GM06990 (cell line): ENCODE measurements at places on chromosomes 1 and 21.
A peak's percentile ranks its signal among the peaks of the same experiment; 100 is the strongest.

- DNase-seq: no peak
Measured at GRCh38 chr1:208093754-208094719, 150.1 kb downstream of the PLXNA2 start.

DNA sequence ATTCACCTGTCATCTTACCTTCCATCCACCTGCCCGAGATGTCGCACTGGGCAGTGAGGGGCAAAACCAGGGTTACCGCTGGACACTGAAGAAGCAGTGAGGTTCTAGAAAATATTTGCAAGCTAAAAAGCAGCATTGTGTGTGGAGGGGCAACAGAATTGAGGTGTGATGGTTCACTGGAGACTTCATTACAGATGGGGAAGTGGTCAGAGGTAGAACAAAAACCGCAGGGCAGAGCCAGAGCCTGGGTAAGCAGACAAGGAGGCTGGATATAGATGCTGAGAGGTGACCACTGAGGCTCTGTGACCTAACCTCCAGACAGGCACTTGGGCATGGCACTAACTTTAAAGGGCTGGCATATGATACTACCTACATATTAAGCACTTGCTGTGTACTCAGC is 363.9 kb upstream of the PROX1 start:
- no peak for DNase-seq

DNA sequence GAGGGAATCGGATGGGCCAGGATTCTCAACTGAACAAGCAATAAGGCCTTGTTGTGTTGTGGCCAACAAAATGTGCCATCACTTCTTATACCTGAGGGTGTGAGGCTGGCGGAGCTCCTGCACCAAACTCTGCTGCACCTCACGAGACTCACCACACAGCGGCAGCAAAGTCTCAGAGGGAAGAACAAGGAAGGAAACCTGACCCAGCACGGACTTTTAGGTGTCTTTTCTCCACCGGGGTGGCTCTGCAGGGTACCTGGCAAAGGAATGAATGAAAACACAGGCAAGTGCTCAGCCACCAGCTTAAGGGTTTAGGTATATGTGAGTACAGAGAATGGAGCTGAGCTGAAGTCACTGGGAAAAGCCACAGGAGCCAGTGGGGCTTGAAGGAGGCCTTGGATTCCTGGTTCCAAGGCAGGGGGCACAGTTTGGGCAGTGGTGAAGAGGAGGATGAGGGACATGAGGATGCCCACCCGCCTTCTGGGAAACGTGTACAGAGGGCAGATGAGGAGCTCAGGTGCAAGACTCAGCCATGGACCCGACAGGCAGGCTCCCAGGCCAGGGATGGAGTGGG is 31.1 kb upstream of the HSD3B1 start:
- DNase-seq: peak; percentile 6

DNA sequence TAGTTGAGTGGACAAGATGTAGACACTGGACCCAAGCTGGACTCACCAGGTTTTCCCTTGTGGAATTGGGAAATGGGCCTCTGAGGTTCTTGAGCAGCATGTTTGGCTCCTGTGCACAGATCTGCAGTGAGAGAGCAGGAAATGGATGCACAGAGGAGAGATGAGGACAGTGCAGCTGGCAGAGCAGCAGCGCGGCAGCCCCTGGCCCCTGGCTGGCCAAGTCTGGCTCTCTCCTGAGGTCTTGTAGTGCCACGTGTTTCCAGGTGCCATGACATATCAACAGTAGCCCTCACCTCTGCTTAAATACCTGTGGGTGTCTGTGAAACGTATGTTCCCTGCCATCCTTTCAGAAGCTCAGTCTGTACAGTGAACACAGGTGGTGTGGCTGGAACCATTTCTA is 19.2 kb upstream of the BCL10 start:
- DNase-seq: no peak

DNA sequence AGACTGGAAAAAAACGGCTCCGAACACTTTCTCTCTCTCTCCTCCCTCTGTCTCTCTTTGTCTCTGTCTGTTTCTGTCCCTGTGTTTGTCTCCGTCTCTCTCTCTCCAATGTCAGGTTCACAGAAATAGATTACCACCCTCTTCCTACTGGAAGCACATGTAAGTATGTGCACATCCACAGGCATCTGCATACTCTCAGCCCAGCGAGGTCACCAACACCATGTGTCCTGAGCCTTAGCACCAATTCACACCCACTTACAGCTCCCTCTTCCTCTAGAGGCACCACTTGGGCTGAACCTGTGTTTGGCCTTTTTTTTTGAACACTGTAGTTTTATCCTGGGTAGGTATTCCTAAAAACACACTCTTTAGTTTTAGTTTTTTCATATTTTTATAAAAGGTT is 130.5 kb downstream of the ETS2 start:
- DNase-seq: no peak

DNA sequence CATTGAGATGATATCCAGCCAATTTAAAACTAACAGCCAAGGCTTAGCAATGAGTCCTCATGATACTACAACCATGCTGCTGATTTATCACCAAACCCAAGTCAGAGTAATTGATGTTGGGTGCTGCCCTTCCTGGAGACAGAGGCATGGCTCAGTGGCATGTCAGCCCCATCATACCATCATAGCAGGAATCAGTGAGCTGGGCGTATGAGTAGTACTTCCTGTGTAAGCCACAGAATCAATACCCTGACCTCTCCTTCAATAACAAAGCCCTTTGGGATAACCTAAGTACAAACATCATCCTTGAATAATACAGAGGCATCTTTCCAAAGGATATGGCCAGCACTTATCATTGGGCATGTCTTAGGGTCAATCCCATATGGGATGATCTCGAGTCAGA is 3.0 kb upstream of the LCE1E start:
- no peak for DNase-seq

DNA sequence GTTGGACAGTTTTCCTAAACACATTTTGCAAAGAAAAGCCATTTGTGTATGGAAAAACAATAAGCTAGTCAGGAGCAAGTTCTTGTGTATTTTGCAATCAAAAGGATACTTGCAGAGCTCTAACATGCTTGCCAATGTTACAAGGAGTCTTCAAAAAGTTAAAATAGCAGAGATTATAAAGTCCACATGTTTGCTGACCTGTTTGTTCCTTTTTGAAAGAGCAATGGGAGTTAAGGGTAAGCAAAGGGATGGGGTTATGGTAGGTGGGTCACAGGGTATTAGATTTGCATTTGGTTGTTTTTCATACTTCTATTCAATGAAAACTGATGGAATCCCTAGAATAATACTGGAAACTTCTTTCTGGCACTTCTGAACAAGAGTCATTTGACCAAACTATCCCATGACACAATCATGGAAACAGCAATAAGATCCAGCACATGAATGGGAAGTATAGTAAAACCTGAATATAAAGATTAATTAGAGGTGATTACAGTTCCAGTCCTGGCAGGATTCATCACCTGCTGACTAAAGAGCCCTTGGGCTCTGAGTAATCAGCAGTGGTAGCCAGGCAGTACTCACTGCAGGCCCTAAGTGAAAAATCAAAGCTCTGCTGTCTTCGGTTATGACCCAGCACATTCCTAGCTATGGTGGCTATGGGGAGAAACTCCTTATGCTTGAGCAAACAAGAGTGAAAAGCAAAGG is 27.1 kb upstream of the ZC3H11B start:
- DNase-seq: no peak

- peak; percentile 76 for DNase-seq
Measured at GRCh38 chr1:26289158-26290059, 9.5 kb downstream of the SH3BGRL3 start.

DNA sequence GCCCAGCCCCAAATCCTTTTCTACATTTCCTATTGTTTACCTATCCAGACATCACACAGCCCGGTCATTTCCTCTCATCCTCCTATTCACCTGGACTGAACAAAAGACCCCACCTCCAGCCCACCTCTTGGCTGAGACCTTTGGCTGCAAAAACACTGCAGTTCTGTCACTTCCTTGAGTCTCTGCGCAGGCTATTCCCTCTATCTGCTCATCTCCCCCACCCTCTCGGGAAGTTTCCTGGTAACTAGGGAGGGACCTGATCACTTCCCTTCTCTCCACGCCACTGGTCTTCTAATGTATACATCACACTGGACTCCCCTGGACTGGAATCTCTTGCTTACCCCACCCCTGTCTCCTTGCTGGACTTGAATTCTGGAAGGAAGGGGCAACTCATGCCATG is 5.3 kb downstream of the HTR1D start:
- DNase-seq: no peak

DNA sequence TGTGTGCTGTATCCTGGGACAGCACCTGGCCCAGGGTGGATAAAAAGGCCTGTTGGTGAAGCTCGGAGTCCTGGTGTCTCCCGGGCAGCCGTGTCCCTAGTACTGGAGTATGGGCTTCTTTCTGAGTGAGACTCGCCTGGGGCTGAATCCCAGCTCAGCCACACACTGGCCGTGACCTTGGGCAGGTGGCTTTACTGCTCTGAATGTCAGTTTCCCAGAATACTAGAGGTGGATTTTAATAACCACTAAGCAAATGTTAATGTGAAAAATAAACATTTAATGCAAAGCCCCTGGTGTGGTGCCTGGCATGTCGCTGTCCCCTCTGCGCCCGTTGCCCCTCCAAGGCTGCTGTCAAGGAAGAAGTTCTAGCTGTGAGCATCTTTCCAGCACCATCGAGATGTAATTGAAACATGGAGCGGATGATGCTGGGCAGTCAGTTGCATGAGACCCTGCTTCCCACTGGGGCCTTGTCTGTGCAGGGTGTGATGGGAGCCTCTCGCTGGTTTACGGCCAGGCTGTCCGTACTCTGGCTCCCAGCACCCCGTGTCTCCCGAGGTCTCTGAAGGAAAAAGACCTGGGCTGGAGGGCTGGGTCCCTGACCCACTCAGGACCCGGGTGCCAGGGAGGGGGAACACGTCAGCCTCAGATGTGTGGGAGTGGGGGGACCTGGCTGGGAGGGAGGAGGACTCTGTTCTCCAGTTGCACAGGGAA is 527.8 kb downstream of the MATN1 start:
- DNase-seq: no peak

DNA sequence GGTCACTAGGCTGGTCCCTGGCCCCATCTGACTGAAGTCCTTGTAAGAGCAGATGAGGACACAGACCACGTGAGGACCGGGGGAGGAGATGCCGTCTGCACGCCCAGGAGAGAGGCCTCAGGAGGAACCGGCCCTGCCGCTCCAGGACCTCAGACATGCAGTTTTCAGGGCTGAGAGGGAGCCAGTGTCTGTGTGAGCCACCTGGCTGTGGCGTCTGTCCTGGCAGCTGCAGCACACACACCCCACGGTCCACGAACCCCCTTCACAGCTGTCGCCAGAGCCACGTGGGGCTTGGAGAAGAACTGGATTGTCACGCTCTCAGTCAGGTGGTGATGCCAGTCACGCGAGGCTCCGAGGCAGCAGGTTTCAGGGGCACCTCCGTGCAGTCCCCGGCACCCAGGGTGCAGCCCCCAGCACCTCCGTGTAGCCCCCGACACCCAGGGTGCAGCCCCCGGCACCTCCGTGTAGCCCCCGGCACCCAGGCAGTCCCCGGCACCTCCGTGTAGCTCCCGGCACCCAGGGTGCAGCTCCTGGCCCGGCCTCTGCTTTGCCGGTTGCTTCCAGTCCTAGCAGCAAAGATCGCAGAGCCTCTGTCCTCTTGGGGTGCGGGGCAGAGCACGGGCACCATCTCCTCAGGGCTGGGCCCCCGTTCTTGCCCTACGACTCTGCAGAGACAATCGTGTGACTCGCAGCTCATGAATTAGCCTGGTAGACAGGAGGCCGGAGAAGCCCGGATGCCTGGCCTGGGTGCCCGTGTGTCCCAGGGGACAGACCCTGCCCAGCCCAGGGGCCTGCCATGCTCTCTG is 19.0 kb upstream of the SUMO3 start:
- DNase-seq: no peak

DNA sequence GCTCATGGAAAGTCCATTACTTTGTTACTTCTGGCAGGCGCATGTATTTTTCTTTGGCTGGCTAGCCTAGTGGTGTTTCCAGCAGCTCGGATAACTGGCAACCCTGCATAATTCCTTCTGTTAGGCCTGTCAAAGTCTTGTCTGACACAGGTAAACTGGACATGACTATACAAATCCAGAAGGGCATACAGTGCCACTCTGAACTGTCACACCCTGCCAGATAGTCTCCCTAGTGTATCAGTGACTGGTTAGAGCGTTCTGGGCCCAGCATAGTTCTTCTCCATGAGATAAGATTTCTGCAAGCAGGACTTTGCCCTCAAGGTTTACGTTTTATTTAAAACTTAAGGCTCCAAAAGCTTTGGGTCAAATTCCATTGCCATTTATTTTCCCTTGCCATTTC is 177.7 kb upstream of the GORAB start:
- DNase-seq: no peak

DNA sequence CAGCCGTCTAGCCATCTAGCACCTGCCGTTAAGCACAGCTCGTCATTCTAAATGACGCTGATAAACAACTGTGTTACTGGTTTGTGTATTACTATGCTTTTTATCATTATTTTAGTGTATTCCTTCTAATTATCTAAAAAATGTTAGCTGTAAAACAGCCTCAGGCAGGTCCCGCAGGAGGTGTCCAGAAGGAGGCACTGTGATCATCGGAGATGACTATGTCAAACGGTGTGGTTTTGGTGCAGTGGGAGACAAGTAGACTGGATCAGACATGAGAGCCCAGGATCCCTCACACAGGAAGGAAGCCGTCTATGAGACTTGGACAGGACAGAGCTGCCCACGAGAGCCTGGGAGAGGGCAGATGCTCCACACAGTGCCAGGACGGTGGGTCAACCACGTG is 55.3 kb upstream of the COL6A1 start:
- no peak for DNase-seq

DNA sequence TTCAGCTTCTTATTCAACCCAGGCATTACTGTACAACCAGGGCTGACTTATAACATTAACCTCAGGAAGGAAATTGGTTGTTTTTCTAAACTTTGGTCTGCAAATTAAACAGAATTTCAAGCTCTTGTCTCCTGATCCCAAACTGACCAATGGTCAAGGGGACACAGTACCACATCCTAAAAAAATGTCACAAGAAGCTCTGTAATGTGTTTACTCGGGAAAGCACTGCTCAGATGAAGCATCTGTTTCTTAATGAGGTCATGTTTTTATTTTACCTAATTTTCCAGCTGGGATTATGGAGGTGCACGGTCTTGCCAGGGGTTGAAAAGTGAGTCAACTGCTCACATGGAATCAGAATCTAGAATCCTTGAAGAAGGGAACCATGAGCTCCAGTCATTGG is 18.7 kb downstream of the ADAMTS5 start:
- DNase-seq: no peak

DNA sequence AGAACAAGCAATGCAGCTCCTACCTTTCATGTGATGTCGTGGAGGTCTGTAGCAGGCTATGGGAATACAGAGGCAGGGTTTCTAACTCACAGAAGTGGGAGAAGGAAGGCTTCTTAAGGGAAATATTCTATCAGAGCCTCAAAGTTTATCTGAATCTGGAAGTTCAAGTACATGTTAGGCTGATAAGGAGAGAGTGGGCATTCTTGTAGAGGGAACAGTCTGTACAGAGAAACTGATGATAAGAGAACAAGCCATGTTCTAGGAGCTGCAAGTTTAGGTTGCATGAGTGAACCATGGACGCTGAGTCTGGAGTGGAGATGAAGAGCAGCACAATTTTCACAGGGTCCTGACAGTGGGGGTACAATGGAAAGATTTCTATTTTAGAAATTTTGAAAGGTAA is 344.0 kb downstream of the CHRM3 start:
- no peak for DNase-seq
